Pancreas (tissue), 10 donors: ENCODE measurements at places on chromosomes 16 and 17. TPM values are rescaled to one million over a fixed set of nuclear protein-coding genes. Genes with fewer than 3 reads are reported as not detected.

DNA sequence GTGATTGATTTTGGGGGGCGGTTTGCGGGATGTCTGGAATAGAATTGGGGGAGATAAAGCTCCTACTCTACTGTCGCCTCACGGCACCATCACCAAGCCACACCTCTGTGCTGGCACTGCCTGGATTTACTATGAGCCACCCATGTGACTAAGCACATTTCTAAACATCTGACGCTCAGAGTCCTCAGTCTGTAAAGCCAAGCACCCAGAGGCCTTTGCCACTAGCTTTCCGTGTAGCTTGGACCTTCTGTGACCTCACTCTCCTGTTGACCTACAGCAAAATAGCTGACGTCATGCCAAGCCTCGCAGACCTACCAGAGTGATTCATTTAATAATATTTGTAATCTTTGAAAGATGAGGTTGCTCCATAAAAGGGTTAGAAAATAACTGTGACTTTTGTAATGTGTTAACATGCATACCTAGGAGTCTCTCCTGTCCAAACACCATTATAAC is 38.5 kb upstream of the MYOCD start:
- DNase-seq: no peak

DNA sequence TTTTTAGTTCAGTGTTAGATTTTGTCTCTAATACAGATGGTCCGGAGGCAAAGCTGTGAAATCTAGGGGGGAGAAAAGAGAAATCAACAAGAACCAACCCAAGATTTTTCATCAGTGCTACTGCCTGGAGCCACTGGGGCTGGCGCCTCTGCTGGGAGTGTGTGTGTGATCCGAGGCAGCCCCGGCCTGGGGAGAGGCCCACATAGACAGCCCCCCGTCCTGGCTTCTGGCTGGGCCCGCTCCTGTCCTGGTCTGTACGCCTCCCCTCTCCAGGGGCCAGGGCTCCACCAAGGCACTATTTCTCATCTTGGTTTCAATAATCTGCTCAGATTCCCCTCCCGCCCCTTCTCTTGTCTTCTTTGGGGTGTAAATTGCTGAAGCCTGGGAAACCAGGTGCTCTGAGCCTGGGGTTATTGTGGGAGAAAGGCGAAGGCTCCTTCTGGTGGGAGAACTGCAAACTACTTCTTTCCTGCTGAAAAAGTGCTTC is 7.8 kb downstream of the BAHCC1 start:
- no peak for DNase-seq

DNA sequence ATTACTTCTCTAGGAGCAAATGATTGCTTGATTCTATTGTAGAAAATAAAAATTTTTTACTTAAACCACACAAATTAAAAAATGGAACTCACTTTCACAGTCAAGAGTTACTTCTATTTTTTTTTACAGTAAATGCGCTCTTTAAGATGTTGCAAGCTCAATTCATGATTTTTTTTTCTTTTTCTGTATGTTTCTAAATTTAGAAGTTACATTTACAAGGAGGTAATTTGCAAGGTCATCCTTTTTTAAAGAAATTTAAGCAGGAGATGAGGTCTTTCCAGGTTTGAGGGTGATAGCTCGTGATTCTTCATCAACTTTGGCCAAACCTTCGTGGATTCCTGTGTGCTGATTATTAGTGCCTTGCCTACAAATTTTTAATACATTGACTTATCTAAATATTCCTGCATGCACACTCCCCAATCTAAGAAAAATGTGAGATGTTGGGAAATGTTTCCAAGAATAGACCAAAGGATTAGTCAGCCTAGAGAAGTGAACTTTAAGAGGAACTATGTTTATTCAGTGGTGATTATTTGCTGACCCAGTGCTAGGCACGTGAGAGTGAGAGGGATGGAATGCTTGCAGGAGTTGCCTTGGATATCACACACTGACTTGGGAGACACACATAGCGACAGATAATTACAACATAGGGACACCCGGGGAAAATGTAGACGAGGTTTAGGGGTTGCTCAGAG is 429.8 kb downstream of the MAF start:
- DNase-seq: no peak

GRCh38 chr16:4217204-4218131 is 24.4 kb downstream of the SRL start:
- DNase-seq: no peak

- DNase-seq: no peak
Observed at GRCh38 chr16:63890081-63890480, 1231.8 kb downstream of the CDH11 start.

DNA sequence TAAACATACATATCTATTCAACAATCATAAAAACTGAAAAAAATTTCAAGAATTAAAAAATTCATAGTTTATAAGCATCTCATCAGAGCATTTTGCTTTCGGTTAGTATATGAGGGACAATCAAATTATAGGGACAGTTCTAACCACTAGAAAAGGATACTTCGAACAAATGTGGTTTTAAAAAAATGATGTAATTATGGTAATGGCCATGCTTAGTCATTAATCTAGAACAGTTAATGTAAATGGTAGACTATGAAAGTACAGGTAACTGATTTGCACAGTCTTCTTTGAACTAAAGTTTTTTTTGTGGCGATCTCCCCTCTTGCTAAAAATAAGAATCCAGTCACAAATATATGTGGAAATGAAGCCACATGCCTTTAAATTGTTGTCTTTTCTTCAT is 63.5 kb upstream of the PHOSPHO1 start:
- DNase-seq: no peak

DNA sequence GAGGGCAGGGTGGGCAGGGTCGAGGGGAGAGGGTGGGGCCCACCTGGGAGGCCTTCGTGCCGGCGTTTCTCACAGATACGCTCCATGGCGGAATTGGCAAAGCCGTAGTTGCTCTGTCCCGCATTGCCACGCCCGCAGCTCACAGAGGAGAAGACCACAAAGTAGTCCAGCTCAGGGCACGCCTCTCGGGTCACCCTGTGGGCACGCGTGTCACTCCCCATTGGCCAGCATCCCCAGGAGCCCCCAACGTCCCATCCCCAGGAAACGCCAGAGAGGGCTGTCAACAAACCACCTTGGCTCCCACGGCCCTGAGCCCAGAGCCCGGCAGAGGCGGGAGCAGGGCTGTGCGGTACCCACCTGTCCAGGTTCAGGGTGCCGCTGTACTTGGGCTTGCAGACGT is 16.1 kb downstream of the FASN start:
- DNase-seq: no peak

The IGF2BP1 gene
- polyA plus RNA-seq: not detected

GRCh38 chr16:12296406-12296805 is 319.9 kb downstream of the SNX29 start:
- no peak for DNase-seq

The GP1BA gene
- 0.11 TPM for polyA plus RNA-seq

DNA sequence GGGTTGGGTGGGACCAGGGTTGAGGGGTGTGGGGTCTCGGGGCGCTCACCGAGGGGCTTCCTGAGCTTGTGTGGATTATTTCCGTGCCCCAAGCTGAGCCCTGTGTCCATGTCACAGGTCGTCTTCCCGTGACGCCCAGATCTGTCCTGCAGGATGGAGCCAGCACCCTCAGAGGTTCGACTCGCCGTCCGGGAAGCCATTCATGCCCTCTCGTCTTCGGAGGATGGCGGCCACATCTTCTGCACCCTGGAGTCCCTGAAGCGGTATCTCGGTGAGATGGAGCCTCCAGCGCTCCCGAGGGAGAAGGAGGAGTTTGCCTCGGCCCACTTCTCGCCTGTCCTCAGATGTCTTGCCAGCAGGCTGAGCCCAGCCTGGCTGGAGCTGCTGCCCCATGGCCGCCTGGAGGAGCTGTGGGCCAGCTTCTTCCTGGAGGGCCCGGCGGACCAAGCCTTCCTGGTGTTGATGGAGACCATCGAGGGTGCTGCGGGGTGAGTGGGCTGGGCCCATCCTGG is 1.0 kb downstream of the TELO2 start:
- DNase-seq: no peak

GRCh38 chr17:75511270-75511609 is 4.1 kb downstream of the CASKIN2 start:
- no peak for DNase-seq

DNA sequence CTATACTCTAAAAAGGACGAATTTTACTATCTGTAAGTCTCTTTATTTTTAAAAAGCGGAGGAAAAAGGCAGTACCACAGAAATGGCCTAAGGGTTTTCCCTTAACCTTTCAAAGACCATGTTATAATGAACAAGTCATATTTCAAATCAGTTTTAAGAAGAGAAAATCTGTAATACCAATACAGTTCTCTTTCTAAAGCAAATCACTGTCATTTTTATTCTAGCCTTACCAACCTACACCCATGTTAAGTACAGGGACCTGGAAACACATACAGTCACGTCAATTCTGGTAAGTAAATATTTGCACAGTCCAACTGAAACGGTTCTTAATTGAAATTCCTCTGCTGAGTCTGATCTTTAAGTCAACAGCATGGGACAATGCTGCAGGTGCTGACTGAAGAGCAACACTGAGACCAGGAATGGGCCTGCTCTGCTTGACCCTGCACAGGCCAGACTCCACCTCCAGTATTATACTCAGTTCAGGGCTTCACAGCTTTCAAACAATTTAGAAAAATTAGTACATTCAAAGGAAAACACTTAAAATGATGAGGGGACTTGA is 20.2 kb downstream of the MBTPS1 start:
- no peak for DNase-seq

GRCh38 chr17:57582881-57583756 is 162.0 kb downstream of the CCDC182 start:
- DNase-seq: no peak

GRCh38 chr17:3510090-3510489 is 34.3 kb downstream of the ASPA start:
- no peak for DNase-seq

The FSCN2 gene
- polyA plus RNA-seq: 15.3 TPM
